Cortex of kidney (tissue), 1 donor: ENCODE measurements at places on chromosomes 3 and 15.

DNA sequence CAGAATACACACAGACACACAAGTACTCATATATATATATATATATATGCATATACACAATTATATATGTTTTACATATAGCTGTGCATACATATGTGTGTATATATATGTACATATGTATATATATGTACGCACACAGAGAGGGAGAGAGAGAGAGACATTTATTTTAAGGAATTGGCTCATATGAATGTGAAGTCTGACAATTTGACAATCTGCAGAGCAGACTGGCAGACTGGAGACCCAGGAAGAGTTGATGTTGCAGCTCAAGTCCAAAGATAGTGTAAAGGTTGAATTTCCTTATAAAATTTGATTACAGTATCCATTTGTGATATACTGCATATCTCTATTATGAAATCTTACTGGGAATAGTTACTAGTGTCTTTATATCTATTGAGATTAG lies 1330.3 kb upstream of the CADM2 start:
- DNase-seq = no peak

DNA sequence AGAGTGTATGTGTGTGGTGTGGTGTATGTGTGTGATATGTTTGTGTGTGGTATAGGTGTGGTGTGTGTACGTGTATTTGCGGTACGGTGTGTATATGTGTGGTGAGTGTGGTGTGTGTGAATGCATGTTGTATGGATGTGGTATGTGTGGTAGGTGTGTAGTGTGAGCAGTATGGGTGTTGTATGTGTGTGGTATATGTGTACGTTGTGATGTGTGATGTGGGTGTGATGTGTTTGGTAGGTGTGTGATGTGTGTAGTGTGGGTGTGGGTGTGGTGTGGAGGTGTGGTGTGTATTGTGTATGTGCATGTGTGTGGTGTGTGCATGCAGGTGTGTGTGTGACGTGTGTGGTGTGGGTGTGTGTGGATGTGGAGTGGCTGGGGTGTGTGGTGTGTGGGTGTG lies 58.7 kb downstream of the EFCAB12 start:
- DNase-seq = no peak

DNA sequence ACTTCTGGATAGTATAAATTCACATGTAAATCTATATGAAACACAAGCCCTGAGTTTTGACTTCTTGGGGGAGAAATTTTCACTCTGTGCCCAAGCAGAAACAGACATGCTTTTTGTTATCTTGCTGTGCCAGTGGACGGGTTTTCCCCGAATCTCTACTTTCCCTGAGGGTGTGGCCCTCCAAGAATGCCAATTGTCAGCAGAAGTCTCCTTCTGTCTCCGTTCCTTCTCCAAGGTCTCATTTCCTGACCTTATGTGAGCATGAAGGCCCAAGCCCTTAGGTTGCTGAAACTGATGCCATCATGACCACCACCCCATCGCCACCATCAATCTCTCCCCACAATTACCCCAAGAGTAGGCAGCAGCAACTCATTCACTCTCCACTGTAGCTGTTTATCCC lies 253.8 kb downstream of the XXYLT1 start:
- DNase-seq = no peak

- no peak for DNase-seq
Measured at GRCh38 chr3:149368674-149369497, 8.6 kb downstream of the TM4SF1 start.

DNA sequence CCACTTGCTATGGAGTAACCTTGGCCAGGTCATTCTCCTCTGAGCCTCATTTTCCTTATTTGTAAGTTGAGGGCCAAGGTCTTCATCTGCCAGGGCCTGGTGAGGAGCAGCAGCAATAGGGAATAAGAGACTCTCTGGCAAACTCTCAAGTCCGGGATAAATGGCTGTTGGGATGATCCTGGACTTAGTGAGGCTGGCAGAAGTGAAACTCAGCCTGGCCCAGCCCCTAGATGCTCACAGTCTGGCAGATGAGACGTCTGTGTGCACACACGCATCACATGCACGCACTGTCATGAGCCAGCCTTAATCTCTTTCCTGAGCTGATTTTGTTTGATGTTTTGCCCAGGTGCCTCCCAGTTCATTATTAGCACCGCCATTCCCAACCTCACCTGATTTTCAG lies 26.8 kb downstream of the SLC6A6 start:
- no peak for DNase-seq

GRCh38 chr3:23817508-23818223 lies 11.9 kb downstream of the UBE2E1 start:
- no peak for DNase-seq

GRCh38 chr3:17974206-17974841 lies 231.9 kb upstream of the TBC1D5 start:
- DNase-seq = no peak

DNA sequence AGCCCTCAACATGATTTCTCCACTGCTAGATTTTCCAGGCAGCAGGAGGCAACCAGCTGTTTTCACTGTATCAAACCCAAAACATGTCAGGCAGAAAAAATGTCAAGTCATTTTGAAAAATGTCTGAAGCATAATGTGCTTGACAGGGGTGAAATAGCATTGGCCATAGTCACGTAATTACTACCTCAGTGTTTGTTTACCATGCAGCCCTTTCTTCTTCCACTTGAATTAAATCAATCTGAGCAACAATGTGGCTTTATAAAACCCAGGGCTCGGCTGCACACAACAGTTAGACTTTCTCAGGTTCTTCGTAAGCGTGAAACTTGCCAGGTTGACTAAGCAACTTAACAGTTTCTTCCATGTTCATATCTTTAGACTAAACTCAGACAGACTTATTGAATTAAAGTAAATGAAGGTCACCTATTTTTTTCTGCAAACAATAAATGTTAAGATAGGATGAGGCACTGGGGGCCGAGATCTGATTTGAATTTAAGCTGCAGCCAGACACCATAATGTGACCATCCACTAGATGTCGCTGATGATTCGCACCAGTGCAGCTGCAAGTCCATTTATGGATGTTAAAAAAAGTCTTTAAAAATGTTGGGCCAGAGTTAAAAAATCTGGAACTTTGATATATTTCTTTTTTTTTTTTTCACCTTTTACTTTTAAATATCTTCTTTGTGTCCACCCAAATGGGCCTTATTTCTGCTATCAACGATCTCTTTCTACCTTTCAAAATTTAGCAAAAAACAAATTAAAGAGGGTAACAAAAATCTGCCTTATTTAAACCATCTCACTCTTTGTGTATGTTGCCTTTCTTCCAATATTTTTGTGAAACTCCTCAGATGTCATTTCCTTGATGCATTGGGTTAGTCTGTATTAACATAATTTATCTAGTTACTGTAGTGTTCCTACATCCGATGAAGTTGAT lies 305.9 kb downstream of the CACNA2D3 start:
- DNase-seq = no peak

DNA sequence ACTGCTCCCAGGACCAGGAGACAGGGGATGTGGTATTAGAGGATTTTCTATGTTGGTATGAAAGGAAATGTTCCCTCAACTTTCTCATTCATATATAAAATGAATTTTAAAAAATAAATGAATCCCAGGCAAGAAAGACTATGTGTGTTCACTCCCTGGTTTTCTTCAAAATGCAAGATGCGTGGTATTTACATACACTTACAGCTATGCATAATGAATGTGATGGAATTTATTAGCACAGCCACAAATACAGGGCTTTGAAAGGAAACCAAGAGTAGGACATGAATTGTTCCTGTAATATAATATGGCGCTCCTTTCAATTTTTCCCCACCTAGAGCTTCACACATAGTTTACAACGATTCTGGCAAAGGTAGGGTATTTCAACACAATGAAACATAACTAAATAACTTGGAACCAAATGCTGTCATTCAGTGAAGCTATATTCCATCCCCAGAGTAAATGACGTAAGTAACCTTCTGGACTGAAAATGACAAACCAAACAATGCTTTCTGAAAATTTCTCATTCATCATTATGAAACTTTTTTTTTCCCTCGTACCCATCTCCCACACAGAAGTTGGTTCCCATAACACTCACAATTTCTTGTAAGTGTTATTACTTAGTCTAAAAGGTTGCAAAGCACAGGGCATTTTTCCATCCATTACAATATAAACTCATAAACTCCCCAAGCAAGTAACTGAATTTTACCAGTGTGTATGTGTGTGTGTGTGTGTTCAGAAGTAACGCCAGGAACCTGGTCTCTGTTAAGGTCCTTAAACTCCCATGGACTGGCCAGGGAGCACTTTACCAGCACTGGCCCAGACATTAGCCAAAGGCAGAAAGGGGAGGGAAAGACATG lies 41.8 kb downstream of the CBLB start:
- DNase-seq = no peak

DNA sequence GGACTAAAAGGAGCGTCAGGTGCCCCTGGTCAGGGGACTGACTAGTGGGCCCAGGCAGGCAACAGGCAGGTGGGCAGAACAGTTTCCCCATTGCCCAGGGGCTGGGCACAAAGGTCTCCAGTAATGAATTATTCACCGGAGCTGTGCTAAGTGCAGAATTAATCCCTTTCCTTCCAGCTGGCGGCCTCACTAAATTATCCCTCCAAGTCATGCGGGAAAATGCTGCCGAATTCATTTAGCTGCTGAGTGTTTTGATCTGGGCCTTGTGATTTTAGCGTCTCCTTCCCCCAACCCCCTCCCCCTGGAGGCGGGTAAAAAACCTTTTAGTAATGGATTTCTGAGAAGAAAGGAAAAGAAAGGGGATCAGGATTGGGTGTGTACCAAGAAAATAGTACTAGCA lies 47.2 kb downstream of the CCDC33 start:
- no peak for DNase-seq

DNA sequence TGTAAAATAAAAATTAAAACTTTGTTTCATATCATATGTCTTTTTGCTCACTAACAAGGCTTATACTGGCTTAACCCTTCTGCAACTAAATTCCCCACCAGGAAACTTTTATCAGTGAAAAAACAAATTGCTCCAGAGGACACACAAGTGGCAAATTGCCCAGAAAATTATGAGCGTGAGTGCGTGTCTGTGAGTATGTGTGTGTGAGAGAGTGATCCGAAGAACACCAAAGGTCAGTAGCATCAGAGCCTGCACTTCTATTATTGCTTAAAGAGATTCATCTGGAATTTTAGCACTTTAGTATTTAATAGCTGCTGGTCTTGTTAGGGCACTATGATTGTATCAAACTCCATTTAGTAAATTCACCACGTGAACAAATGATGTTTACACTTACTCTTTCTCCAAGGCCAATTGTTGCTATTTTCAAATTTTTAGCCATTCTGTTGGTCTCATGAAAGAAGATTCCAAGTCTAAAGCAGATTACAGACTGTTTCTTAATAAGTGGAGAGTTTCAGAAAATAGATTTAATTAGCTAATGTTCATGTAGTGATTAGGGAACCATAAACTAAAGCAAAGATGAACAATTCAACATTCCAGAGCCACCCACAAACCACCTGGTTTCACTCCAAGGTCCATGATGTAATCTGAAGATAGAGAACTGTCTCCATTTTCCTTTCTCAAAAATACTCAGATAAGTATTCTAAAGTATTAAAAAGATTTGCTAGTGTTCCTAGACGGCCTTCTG lies 91.1 kb upstream of the IL12A start:
- no peak for DNase-seq

DNA sequence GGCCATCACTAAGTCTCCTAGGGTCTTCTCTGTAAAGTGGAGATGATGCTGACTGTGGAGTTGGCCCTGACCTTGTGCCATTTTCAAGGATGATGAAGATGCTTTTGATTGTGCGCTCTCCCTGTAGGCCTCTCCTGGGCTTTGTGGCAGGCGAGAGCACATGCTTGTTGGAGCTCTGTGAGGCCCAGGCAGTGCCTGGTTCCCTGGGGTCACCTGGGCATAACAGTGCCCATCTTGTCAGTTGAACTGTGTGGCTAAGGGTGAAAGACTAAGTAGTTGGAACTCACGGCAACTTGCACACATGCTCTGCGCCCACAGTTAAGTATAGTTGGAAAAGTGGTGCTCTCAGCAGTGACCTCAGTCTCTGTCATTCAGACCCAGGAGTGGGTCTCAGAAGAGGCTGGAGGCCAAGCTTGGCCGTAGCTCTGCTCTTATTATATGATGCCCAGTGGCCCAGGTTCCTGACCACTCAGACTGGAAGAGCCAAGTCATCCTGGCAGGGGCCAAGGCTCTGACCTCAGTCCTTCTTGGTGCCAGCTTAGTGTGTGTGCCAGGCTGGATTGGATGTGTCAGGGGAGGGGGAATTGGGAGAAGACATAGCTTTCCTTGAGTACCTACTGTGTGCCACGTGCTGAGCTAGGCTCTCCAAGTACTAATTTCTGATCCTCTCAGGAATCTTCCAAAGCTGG lies 154.6 kb downstream of the EEFSEC start:
- no peak for DNase-seq

- DNase-seq = no peak
Measured at GRCh38 chr3:52246264-52246620, 683 bp downstream of the PPM1M start.

- DNase-seq = no peak
Measured at GRCh38 chr3:38421679-38422336, 31.9 kb upstream of the ACVR2B start.

DNA sequence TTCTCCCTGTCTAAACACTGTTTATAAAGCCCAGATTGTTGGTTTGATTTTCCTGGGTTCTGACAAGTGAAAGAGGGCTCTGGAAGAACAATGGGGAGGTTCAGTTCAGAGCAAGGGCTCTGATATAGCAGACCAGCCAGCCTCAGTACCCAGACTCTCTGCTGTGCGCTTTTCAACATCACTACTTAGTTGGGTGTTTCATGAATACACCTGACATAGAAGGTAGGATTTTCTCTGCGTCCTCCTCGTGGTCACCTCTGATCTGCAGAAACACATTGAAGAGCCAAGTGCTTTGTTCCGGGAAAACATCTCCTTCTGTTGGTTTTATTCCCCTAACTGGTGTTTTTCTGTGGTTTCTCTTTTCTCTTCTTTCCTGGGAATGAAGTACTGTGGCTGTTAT lies 99.5 kb downstream of the EPHB1 start:
- DNase-seq = no peak

GRCh38 chr3:28916713-28917499 lies 364.0 kb upstream of the RBMS3 start:
- no peak for DNase-seq

GRCh38 chr3:39668420-39668819 lies 141.0 kb upstream of the MYRIP start:
- DNase-seq = no peak

DNA sequence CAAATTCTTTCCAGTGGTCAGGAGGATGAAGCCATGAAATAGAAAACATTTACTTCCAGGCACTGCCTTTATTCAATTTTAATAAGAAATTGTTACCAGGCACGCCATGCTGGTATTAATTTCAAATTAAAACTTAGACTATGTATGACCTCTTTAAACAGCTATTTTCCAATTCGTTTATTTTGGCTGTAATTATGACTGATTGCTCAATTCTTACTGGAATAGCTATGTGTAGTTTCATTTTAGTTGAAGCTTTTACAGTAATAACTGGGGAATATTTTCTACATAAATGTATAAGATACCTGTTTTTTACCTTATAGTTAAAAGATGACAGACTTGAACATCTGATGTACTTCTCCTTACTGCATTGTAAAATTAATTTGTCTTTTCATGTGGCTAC lies 480.0 kb upstream of the GOLIM4 start:
- DNase-seq = no peak

DNA sequence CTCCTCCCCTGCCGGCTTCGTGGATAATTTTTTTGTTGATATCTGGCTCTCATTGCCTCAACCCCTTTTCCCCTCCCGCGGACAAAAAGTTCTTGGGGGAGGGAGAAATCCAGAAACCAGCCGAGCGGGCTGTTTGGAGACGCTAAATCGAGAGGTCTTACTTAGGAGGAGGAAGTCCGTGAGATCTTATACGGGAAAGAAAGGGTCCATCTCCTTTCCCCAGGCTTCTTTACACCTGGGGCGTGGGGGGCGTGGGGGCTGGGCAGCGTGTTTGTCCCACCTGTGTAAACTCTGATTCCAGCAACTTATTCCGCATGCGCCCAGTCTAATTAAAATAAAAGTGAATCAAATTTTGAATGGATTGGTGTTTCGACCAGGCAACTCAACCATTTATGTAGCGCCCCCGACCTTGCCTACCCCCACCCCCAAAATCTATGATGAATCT lies 364 bp upstream of the CADPS start:
- DNase-seq = no peak
